NCI-H526 (cell line): ENCODE measurements at places on chromosomes 3 and 15.

GRCh38 chr3:186614266-186614596, 1.4 kb downstream of the AHSG start:
- DNase-seq, result no peak

DNA sequence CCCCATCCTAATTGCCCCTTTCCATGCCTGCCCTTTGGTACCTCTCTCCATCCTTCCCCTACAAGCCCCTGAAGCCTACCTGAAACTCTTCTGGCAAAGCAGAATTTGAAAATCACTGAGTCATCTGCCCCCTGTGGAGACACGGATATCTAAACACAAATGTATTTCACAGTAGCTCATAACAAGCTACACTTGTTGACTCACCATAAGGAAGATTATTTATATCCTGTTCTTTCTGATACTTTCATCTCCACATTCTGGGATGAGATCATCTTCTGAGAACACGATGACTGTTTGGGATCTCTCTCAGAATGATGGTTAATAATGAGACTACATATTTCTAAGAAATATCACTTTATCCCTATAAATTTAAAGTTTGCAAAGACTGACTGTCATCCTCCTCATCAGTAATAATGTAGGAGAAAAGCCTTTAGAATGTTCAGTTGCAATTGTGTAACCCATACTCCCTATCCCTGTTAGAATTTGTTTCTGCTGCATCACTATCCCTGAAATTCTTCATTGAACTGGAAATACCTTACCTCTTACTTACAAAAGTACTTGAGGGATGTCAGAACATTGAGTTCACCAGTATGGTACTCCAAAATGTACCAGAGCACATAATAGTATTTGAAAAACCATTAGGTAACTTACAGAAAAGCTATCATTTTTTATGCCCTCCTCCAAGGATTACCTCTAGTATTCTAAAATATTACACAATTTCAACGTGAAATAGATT, 116.1 kb upstream of the IL12A start:
- DNase-seq, result no peak

GRCh38 chr15:63612300-63612699, 15.1 kb downstream of the FBXL22 start:
- no peak for DNase-seq

DNA sequence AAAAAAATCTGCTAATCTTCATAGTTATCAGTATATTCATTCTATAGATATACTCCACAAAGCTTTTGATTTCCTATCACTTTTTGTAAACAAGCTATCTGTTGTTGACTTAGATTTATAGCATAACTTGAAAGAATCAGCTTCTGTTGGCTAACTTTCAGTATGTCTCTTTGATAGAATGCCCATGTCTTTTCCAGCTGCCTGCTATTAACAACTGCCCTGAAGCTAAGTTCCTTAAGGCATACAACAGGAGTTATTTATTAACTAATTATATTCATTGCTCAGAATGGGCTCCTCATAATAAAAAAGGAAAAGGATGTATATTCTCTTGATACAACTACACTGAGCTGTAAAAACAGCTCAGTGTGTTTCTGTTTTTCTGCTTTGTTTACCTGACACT, 293.9 kb downstream of the TUSC7 start:
- DNase-seq, result no peak

GRCh38 chr3:852033-852432, 240.8 kb upstream of the CNTN6 start:
- DNase-seq, result peak; percentile 48

DNA sequence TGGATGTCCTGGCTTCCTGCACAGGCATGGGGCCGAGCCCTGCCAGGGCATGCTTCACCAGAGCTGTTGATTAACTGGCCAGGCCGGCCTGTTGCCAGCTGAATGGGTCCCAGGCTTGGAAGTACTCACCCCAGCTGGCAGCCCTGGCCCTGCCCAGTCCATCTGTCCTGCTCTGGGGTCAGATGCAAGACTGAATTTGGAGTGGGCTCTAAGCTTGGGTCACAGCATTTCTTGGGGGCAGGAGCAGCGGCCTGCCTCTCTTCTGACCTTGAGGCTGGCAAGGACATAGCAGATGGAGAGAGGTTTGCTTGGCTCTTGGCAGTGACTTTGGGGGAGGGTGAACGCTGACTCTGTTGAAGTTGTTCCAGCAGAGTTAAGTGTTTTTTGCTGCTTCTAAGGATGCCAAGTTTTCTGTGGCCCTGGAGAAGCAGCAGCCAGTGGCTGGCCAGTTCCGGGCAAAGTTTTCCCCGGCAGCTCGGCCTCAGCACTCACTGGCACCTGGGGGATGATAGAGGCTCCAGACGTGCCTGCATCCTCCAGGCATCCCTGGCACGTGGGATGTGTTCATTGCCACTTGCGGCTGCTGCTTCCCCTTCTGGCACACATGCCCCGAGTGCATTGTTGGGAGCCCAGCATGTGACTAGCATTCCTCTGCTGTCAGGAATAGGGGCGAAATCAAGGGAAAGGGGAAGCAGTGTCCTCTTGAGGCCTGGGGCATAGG, 22.9 kb downstream of the PDIA5 start:
- no peak for DNase-seq

DNA sequence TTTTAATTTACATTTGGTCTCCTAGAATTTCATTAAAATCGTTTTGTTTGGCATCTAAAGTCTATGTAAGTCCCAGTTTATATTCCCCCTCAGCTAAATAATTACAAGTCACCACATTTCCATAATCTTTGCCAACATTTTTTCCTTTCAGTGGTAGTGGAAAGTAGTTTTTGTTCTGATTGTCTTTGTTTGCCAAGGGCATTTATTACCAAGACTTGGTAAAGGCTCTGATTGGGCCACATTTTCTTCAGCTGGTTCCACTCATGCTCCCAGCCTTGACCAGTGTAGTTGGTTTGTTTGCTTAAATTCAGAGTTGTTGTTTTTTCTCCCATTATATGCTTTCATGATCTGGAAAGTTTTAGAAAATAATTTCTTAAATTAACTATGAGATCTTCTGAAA, 153.4 kb upstream of the MME start:
- DNase-seq, result no peak

DNA sequence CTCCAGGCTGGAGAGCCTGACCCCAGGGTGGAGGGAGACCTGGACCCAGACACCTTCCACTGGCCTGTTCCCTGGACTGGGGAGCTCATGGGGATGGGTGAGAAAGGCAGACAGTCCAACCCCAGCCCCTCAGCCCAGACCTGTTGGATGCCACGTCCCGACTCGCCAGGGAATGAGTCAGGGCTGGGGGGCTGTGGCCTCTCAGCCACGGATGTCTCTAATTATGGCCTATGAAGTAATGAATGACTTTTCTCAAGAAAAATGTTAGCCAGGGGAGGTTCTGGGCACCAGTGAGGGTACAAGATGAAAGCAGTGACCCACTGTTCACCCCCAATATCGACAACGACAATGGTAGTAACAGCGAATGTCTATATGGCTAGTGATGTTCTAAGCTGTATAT, 107.0 kb upstream of the RPL32 start:
- no peak for DNase-seq

- DNase-seq, result peak; percentile 34
These were observed 16.2 kb upstream of the XIRP1 start for GRCh38 chr3:39208463-39209055.

- no peak for DNase-seq
These were observed 56.8 kb downstream of the ITGA11 start for GRCh38 chr15:68375191-68375631.

- DNase-seq, result no peak
These were observed 25.0 kb downstream of the ANXA2 start for GRCh38 chr15:60372756-60373155.

DNA sequence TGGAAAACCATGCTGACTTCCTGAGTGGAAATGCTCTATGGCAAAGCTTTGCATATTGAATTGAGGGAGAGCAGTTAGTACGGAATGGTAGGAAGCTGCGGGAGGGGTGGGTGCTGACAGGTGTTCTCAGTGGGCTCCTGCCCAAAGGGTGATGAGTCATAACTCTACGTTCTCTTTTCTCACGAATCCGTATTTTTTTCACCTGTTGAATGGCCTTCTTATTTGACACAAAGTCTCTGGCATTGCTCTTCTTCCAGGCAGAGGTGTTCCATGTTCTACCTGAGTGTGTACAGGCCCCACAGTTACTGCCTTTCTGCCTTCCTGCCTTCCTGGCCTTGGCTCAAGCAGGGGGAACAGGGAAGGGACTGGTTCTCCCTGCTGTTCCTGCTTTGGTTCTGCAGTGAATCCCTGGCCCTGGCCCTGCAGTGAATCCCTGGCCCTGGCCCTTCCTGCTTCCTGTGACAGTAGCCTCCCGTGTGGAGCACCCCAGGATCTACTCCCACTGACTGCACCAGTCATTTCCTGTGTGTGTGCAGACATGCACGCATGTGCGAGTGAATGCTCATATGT, 31.9 kb downstream of the TRAK1 start:
- DNase-seq, result peak; percentile 36

GRCh38 chr3:96083610-96084009, 730.8 kb upstream of the EPHA6 start:
- no peak for DNase-seq

- DNase-seq, result no peak
These were observed 236.8 kb upstream of the GBE1 start for GRCh38 chr3:81998139-81998755.

GRCh38 chr3:184193991-184194539, 8.1 kb downstream of the ABCF3 start:
- no peak for DNase-seq

GRCh38 chr3:195770081-195770840, 41.5 kb downstream of the MUC4 start:
- no peak for DNase-seq

GRCh38 chr15:81327516-81327915, 3.6 kb upstream of the STARD5 start:
- no peak for DNase-seq

DNA sequence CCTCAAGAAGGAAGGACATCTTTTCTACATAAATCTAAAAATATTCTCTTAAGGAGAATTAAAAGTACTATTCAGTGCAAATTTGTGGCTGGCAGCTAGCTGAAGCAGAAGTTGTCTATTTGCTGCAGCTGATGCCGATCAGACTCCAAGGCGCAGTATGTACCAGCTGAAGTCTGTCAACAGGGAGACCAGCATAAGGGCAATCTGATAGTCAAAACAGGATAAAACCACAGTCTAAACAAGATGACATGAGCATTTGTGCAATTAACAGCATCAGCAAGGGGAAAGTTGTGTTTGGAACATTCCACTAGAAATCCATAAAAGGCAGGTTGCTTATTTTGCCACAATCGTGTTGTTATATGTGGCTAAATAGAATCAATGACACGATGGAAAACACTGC, 198.2 kb upstream of the ROBO2 start:
- no peak for DNase-seq

DNA sequence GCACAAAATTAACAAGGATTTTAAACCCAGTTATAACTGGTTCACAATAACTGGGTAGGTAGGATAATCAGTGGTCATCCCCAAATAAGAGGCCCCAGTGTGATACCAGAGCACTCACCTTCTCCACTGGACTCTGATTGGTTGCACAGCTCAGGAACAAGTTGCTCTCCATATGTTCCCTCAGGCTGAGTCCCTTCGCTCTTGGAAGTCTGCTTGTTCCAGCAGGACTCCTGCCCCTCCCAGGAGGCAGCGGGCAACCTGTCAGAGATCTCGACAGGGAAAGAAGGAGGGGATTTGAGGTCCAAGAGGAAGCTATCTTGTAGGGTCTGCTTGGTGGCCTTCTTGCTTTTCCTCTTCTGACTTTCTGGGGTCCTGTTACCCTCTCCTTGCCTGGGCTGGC, 51.6 kb upstream of the HEG1 start:
- DNase-seq, result no peak

DNA sequence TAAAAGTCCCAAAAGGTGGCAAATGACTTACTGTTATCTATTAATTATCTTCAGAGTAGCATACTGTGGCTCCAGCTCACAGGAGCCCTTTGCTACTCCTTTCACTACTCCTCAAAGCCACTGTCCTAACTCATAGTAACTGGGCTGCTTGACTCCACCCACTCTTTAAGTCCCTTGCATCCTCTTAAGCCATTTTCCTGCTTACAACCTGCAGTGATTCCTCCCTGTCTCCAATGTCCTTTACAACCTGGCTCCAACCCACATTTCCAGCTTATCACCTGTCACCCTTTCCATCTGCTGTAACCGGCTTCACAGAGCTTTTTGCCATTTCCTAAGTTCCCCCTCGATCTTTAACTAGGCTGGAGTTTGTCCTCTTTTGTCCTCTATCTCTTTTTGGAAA, 388.1 kb downstream of the FGF12 start:
- DNase-seq, result no peak

GRCh38 chr3:125123451-125124305, 67.9 kb upstream of the HEG1 start:
- no peak for DNase-seq
